H1 (cell line): ENCODE measurements at places on chromosomes 1 and 21.
A peak's percentile ranks its signal among the peaks of the same experiment; 100 is the strongest.

- no peak for DNase-seq
These were observed 4.1 kb upstream of the LYPD8 start for GRCh38 chr1:248759644-248760043.

GRCh38 chr1:34444516-34444915 lies 267.8 kb downstream of the C1orf94 start:
- no peak for DNase-seq

GRCh38 chr1:3352299-3352951 lies 102.0 kb upstream of the ARHGEF16 start:
- peak; percentile 72 for DNase-seq

DNA sequence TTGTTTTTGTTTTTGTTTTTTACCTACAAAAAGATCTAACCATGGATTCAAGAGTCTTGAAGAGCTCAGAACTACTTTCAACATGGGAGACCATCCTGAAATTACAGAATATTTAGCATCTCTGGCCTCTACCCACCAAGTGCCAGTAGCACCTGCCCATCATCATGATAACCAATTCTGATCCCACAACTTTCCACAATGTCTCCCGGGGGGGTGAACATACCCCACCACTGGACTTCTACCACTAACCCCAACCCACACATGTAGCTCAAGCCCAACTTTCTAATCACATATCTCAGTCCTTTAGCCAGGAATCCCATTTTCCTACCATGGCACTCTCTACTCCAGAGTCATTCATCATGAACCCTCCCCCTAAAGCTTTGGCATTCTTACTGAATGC lies 15.7 kb upstream of the IFNAR2 start:
- DNase-seq: no peak

DNA sequence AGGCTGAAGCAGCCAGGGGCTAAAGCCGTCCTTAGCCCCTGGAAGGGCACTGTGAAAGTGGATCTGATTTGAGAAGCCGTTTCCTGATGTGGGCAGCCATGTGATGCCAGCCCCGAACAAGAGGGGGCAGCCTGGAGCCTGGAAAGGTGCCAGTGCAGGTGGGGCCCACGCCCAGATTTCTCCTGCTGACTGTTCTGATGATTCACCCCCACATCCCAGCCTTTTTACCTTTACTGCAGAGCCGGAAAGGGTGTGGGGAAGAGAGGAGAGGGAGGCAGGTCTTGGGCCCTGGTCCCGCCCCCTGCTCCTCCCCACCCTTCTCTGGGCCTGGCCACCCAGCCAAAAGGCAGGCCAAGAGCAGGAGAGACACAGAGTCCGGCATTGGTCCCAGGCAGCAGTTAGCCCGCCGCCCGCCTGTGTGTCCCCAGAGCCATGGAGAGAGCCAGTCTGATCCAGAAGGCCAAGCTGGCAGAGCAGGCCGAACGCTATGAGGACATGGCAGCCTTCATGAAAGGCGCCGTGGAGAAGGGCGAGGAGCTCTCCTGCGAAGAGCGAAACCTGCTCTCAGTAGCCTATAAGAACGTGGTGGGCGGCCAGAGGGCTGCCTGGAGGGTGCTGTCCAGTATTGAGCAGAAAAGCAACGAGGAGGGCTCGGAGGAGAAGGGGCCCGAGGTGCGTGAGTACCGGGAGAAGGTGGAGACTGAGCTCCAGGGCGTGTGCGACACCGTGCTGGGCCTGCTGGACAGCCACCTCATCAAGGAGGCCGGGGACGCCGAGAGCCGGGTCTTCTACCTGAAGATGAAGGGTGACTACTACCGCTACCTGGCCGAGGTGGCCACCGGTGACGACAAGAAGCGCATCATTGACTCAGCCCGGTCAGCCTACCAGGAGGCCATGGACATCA lies at the start of gene SFN:
Gene SFN, plus strand, starts transcription at position 369 of the 904 bp plus-strand sequence. Its CDS starts 64 bp downstream, at position 433.
- peak; percentile 95 for DNase-seq

GRCh38 chr1:53112861-53113260 lies 29.6 kb downstream of the SLC1A7 start:
- no peak for DNase-seq

DNA sequence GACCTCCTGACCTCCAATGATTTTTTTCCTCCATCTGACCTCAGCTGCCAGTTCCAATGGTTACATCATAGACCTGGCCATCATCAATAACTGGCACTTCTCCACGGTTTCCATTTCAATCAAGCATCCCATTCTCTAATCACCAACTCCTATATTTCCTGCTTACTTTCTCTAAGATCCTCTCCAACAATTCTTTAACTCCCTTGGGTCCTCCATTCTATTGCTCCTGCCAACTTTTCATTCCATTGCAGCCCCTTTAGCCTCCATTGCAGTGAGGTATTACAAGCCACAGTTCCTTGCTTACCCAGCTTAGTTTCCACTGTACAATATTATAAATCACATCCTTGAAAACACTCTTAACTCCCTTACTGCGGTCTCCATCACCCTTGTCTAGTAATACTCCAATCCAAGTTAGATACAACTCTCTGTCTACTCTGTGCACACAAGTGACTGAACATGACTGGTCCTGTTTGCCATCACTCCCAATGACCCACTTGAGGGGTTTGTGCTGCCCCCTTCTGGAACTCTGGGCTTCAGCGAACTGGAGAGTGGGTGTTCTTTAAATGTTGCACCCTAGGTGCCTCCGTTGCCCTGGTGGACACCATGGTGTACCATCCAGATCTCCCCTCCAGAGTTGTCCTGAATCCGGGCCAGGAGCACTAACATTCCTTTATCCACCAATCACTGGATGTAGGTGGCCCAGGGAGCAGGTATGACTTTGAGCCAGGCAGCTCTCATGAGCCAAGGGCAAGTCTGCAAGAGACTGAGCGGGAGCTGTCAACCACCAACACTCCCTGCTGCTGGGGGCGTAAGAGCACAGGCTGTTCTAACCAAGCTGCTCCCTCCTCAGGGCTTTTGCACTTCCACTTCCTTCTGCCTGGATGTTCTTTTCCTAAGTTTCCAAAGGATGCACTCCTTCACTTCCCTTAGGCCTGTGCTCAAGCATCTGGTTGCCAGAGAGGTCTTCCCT lies 3.7 kb upstream of the FNDC7 start:
- DNase-seq: no peak

- DNase-seq: no peak
These were observed 22.6 kb upstream of the FCRL3 start for GRCh38 chr1:157723157-157723556.

DNA sequence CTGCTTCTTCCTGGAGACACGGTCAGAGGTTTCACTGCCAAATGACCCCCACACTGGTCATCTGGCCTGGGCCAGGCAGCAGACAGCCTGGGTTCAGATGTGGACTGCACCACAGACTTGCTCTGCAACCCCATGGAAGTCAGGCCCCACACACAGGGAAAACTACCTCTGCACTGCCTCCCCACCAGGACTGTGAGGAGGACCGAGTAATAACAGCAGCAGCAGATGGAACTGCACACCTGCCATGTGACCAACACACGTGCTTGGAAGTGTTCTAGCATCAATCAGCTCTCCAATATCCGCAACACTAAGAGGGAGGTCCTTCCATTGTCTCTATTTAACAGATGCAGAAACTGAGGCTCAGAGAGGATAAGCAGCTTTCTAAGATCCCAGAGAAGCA lies 51.4 kb downstream of the SLC9A1 start:
- no peak for DNase-seq

DNA sequence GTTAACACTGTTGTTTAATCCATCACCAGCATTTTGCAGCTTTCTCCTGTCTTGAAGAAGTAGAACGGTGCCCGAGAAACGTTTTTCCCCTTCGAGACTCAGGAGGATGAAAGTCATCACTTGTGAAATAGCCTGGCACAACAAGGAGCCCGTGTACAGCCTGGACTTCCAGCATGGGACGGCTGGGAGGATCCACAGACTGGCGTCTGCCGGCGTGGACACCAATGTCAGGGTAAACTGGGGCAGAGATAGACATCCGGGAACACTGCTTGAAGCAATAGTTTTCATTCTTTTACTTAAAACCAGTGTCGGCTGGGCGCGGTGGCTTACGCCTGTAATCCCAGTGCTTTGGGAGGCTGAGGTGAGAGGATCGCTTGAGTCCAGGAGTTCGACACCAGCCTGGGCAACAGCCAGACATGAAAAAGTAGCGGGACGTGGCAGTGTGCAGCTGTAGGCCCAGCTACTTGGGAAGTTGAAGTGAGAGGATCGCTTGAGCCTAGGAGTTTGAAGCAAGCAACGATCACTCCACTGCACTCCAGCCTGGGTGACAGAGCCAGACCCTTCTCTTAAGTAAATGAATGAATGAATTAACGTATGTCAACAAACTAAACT lies 945 bp downstream of the CHAF1B start:
- DNase-seq: no peak

DNA sequence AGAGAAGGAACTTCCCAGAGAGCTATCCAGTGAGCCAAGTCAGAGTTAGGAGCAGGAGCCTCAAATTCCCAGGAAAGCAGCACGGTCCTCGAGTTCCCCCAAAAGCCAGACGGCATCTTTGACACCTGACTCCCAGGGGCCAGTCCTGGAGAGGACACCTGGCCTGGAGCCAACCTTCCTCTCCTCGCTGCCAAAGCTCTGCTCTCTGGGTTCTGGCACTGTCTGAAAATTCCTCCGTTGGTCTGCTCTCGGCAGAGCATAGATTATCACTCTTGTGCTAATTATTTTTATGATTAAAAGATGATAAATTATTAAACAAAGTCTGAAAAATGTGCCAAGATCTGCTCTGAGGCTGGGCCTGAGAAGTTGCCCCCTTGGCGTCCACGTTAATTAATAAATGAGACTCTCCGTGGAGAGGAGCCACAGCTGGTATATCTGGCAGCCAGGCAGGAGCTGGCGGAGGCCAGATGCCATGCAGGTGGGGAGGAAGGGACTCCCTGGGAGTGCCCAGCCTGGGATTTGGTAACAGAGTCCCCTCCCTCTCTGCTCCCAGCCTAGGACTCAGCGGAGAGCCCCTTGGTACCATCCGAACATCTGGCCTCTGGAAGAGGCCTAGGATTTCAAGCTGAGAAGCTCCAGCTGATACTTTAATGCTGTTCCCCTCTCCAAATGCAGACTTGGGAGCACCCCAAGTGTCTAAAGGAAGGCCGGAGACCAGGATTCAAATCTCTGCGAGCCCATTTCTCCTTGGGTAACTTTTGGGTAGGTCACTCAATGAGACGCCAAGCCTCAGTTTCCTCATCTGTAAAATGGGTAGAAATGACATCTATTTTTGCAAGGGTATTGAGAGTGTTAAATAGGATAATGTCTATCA lies 163.7 kb upstream of the POU3F1 start:
- DNase-seq: no peak

DNA sequence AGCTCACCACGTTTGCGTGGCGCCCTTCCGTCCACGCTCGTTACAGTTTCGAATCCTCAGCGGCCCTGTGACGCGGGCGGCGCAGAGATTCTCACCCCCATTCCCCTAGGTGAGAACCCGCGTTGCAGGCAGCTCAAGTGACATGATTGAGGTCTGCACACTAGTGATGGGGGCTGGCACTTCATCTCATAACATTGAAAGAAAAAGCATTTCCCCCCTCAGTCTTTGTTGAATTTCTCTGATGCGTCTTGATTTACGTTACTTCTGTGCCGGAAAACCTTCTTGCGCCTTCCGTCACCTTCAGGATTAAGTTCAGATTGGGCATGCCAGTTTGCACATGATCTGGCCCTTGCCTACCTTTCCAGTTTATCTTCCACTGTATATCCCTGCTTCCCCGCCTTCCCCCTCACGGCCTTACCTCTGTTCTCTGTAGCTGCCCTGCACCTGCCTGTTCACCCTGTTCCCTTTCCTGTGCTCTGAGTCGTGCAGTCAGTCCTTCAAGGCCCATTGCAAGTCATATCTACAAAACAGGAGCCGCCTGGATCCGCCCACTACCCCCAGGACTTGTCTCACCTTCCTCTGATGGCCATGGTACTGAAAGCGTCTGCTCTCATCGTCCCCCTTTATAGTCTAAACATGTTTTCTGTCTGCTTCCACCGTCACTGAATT lies 1.1 kb downstream of the CTPS1 start:
- DNase-seq: no peak

GRCh38 chr1:10920063-10920626 lies 92.3 kb upstream of the TARDBP start:
- no peak for DNase-seq

GRCh38 chr1:23964790-23965740 lies 5.4 kb downstream of the PNRC2 start:
- no peak for DNase-seq

- DNase-seq: no peak
These were observed 246.9 kb upstream of the LRRC7 start for GRCh38 chr1:69320757-69321211.

- DNase-seq: no peak
These were observed 99.4 kb upstream of the S1PR1 start for GRCh38 chr1:101137144-101138126.

DNA sequence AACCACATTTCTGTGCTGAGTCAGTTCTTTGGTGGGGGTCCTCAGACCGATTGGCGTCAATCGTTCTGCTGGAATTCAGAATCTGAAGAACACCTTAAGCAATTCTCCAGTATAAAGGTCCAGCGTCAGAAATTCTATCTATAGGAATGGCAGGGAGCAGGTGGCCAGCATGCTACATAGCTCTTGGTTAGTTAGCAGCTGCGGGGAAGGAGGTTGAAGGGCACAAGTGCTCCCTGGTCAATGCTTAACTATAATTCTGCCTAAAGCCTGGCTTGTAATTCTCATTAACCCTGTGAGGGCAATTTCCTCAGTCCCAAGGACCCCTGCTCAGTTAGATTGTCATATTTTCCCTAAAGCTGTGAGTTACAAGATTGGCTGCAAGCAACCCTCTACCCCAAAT lies 54.3 kb upstream of the GALNT2 start:
- no peak for DNase-seq

GRCh38 chr1:41037116-41037903 lies 15.8 kb upstream of the SLFNL1 start:
- no peak for DNase-seq
